Prostate gland (tissue), 2 donors: ENCODE measurements at places on chromosomes 13 and 19. TPM values are rescaled to one million over a fixed set of nuclear protein-coding genes. Genes with fewer than 3 reads are reported as not detected.

GRCh38 chr13:46698014-46698413 lies 98.9 kb downstream of the ESD start:
- H3K4me3 ChIP-seq: no peak overlapping the region
- H3K36me3 ChIP-seq: no peaks in the 10 kb centered on the region
- no peak overlapping the region for H3K27ac ChIP-seq
- no peak for DNase-seq
- H3K27me3 ChIP-seq: no peaks in the 10 kb centered on the region

DNA sequence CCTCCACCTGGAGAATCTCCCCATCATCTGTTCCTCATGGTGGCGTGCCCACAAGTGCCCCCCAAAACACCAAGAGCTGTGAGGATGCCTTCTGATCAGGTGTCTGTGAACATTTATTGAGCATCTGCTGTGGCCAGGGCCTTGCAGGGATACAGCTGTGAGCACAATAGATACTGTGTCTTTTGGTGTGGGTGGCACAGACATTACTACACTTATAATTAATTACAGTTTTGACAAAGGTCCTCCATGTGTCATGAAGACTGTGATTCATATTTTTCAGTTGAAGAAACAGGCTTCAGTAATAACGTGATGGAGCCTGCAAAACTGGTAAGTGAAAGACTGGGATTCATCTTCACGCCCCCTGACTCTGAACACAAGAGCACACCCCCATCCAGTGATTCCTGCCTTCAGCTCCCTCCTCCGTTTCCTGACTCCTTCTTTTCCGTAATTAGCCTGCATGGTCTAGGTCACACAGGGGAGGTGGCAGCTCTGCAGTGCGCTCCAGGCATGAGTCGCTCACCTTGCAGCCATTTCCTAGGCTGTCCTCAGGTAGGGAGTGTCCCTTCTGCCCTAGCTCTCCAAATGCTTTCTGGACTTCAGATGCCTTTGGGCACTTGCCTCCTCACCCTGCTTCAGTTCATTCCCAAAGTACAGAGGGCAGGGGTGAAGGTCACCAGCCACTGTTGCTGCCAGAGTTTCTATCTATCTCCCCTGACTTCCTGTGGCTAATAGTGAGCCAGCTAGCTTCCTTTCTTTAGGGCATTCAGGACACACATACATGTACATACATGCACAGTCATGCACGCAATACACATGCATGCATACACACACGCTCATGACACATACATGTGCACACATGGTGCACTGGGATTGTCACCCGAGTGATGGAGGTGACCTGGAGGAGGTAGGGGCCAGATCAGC lies 66.5 kb downstream of the SIAH3 start:
- H3K36me3 ChIP-seq: no peaks in the 10 kb centered on the region
- no peak overlapping the region for H3K27ac ChIP-seq
- no peak overlapping the region for H3K4me3 ChIP-seq
- DNase-seq: no peak
- no peaks in the 10 kb centered on the region for H3K27me3 ChIP-seq

DNA sequence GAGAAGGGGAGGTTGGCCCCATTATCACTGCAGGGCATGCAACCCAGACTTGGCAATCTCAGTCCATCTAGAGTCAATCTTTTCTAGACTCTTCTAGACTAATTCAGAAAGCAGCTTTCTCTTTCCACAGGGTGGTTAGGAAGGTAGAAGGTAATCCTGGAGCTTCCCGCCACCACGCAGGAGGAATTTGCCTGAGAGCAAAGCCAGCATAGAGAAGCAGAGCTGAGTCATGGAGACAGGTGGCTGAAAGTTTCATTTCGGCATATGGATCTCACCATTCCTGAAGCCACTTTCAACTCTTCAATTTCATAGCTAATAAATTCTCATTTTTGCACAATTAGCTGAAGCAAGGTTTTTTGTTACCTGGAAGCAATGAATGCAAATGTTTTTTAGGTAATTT lies 29.0 kb upstream of the FFAR2 start:
- no peaks in the 10 kb centered on the region for H3K27me3 ChIP-seq
- H3K27ac ChIP-seq: no peak overlapping the region
- no peaks in the 10 kb centered on the region for H3K36me3 ChIP-seq
- no peak overlapping the region for H3K4me3 ChIP-seq
- DNase-seq: no peak

Gene CASP14
- 0.51 TPM for total RNA-seq

Gene ERICH6B
- total RNA-seq: not detected
